ENCODE measurements at places on chromosomes 2 and 18. TPM values are rescaled to one million over a fixed set of nuclear protein-coding genes. Genes with fewer than 3 reads are reported as not detected.

The CFAP210 gene
- polyA plus RNA-seq, result 0.22 TPM

The ABCG5 gene
- 0.13 TPM for polyA plus RNA-seq

The TMEM37 gene
- 5.0 TPM for polyA plus RNA-seq

The METTL8 gene
- 21.1 TPM for polyA plus RNA-seq

The DPP10 gene
- polyA plus RNA-seq, result not detected

The ACVR1C gene
- polyA plus RNA-seq, result 0.10 TPM

The POTEI gene
- polyA plus RNA-seq, result 0.12 TPM

The CRYGA gene
- polyA plus RNA-seq, result not detected

The ZNF2 gene
- 5.9 TPM for polyA plus RNA-seq

The CD207 gene
- 0.21 TPM for polyA plus RNA-seq

The SLC30A3 gene
- not detected for polyA plus RNA-seq

The ALPG gene
- polyA plus RNA-seq, result not detected

The ADGRF3 gene
- 0.20 TPM for polyA plus RNA-seq

The PFN4 gene
- 2.1 TPM for polyA plus RNA-seq

The FHOD3 gene
- polyA plus RNA-seq, result 35.0 TPM

The CABLES1 gene
- polyA plus RNA-seq, result 6.7 TPM

The RFX8 gene
- polyA plus RNA-seq, result 2.4 TPM

The PLCL1 gene
- not detected for polyA plus RNA-seq
